Sciatic nerve (tissue), 2 donors: ENCODE measurements at places on chromosomes 7 and 10.

DNA sequence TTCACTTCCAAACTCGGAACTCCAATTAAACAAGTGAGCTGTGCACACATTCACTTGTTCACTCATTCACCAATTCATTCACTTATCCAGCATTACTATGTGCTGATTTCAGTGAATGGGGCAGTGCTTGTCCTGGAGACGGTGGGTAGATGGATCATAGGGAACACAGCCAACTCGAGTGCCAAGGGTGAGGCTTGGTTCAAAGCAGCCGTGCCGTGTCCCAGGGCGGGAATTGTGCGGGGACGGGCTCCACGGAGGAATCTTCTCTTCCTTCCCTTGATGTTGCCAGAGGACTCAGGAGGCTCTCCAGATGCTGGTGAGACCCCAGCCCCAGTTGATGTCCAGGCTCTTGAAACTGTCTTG lies 2.9 kb downstream of the SH2D4B start:
- DNase-seq, result peak; percentile 43

DNA sequence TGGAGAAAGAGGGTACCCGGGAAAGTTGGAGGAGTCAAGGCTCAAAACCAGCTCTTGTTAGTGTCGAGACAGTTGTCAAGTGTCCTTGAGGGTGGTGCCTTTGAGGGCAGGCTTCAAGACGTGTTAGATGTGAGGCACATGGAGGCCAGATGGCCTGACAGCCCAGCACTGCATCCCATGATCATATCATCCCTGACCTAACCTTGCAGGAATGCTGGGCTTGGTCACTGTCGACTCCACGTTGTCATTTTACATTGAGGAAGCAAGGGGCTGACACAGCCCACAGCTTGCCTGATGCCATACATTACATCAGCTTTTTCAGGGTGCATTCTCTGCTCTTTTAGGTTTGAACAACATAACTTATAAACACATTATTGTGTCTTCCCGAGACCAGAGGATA lies 114.1 kb downstream of the ABCA13 start:
- DNase-seq, result no peak

- DNase-seq, result peak; percentile 46
Observed at GRCh38 chr10:131978851-131979250, 2.9 kb downstream of the BNIP3 start.

DNA sequence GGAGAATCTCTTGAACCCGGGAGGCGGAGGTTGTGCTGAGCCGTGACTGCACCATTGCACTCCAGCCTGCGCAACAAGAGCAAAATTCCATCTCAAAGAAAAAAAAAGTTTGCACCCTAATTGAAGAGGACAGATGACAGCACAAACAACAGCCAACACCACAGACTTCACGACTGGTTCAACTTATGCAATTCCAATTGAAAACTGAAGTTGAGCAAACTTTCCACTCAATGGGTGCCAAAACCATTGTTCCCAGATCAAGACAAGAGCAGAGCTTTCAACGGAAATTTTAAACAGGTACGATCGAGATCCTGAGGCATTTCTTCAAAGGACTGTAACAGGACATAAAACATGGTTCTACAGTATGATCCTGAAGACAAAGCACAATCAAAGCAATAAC lies 149.7 kb downstream of the KMT2E start:
- DNase-seq, result no peak

- no peak for DNase-seq
Observed at GRCh38 chr7:76259124-76260093, 43.1 kb upstream of the HSPB1 start.

- DNase-seq, result no peak
Observed at GRCh38 chr7:100562195-100563099, 11.3 kb downstream of the SAP25 start.

DNA sequence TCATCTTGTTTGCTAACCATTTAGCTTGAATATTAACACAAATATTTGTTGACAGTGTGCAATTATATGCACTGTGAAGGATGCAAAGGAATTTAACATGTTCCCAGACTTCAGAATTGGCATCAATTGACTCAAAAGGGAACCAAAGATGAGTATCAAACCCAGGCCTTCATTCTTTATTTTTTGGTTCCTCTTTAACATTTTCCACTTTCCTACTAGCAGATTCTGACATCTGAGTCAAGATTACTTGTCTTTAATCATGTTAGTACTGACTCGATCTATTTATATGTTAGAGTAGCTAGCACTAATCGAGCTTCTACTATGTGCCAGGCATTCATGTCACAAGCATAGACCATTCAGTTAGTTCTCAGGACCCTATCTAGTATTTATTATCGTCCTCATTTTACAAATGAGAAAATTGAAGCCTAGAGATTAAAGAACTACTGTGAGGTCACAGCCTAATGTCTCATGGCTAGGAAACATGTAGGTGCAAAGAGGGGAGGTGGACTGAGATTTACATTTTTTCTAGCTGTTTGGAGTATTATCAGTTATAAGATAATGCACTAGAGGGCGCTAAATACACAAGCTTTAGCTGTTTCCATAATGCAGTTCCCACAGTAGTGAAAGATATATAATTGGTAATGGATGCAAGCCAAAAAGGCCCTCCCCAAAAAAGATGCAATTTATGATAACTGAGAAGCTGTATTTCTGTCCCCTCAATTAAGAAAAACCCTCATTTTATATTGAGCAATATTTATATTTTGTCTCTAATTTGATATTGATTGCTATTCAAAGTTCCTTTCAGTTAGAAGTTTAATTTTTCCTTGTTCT lies 32.9 kb upstream of the KMT2E start:
- DNase-seq, result no peak

- DNase-seq, result no peak
Observed at GRCh38 chr10:16653224-16653623, 131.5 kb upstream of the C1QL3 start.

DNA sequence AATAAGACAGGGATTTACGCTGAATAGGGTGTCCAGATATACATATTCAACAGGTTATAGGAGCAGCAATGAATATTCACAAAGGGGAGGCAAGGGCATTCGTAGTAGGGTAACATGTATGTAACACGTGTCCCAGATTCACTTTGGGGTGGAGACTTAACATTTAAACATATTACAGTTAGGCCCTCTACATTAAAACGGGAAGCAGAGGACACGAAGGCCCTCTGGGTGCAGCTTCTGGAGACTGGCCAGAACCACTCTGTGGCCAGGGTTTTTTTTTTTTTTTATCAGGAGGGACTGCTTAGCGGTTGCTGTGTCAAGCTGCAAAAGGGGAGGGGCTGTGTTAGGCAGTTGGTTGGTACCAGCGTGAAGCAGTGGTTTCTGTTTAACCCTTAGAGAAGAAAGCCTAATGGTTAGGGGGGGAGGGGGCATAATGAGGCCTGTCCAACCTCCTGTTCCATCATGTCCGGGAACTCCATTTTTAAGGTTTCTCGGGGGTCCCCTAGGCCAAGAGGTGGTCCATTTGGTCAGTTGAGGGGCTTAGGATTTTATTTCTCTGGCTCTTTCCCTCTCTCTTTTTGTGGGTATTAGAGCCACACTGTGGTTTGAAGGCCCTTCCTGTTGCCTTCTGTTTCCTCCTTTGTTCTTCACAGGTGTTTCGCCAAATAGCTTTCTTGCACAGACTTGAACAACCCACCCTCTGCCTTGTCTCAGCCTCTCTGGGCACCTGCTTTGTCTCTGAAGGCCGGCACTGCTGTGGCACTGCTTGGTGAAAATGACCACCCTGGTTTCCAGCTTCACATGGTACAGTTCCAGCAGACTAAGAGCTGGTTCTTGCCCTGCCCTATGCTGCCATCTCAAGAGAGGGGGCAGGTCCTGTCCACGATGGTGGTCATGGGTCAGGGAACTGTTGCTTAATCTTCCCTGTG lies 26.4 kb downstream of the PRF1 start:
- no peak for DNase-seq

- no peak for DNase-seq
Observed at GRCh38 chr7:99824091-99824490, 3.7 kb upstream of the CYP3A43 start.

DNA sequence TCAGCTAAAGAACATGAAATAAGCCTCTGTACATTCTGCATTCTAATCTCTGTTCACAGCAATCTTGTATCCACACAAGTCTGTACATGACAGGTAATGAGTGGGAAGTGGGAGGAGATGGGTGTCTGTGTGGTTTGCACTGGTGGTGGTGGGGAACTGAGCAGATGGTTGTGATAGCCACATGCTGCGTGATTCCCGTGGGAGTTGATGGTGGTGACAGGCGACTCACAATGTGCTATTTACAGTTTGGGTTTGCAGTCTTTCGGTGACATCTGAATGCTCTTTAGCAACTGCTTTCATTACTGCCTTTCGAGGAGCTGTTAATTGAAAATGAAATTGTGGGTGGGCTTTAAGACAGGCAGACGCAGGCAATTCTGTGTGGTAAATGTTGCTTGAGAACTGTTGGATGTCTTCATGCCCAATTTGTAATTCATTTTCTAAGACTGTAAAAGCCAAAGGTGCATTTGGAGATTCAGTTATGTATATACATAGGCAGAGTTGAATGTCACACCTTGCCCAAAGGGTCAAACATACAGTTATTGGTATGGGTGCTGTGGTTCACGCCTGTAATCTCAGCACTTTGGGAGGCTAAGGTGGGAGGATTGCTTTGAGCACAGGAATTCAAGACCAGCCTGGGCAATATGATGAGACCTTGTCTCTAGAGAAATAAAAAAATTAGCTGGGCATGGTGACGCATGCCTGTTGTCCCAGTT lies 308.2 kb downstream of the AUTS2 start:
- DNase-seq, result no peak

- no peak for DNase-seq
Observed at GRCh38 chr7:106119719-106120118, 7.6 kb upstream of the SYPL1 start.

GRCh38 chr10:45447416-45447815 lies 73.4 kb downstream of the ALOX5 start:
- DNase-seq, result no peak

- no peak for DNase-seq
Observed at GRCh38 chr10:73432646-73433537, 469 bp downstream of the MSS51 start.

DNA sequence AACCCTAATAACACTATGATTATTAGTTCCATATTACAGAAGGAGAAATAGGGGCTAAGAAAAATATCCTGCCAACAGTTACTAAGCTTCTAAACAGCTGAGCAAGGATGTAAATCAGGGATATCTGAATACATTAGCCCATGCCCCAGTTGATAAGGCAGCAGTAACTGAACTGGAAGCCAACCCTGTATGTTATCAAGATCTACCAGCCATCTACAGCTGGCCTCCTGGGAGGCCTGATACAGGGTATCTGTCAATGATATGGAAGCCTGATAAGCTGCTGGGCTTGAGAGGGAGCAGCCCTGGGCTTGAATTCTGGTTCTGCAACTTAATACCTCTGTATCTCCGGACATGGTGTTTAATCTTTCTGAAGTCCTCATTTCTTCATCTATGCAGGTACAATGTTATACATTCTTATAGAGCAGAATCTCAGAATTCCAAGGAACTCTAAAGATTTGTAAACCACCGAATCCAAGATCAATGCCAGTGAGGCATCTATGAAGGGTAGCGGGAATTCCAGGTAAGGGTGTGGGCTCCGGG lies 37.9 kb upstream of the AFAP1L2 start:
- DNase-seq, result no peak

DNA sequence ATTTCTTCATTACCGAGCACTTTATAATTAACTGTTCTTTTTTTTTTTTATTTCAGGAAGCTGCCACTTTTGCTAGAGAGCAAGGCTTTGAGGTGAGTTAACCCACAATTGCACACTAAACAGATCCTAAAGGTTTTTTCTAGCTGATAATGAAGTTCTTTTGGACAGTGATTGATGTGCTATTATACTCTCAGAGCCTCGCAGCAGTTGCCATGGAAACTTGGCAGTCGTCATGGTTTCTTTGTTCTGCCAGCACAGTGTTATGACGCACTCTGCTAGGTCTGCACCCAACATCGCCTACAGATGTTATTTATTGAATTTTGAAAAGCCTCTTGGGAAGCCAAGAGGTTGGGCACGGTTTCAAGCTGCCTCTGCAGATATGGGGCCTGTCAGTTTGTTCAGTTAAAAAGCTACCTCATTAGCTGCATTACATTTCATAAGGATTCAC lies 237.2 kb upstream of the KAT6B start:
- DNase-seq, result peak; percentile 91

DNA sequence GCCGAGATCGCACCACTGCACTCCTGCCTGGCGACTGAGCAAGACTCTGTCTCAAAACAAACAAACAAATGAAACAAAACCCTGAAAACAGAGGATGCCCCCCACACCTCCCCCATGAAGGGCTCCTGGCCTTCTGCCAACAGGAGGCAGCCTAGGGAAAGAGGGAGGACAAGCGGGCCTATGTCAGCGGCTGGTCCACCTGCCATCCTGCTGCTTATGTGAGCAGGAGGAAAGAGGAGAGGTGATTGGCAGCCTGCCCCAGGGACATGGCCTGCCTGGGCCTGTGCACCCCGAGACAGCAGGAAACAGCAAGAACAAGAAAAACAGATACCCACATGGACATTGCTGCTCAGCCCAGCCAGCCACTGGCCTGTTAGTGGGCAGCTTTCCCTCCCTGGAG lies 9.1 kb upstream of the ZNF316 start:
- no peak for DNase-seq

GRCh38 chr10:111650088-111650487 lies 533.5 kb downstream of the GPAM start:
- no peak for DNase-seq

- no peak for DNase-seq
Observed at GRCh38 chr10:86372119-86372783, 5.7 kb upstream of the GRID1 start.

- DNase-seq, result no peak
Observed at GRCh38 chr7:47813620-47814260, 134.5 kb downstream of the PKD1L1 start.
